Activated T-helper 1 cell treated with Interleukin-2 at 50 U/mL for 16 hours (primary cell): ENCODE measurements at places on chromosomes 16 and 17.

- DNase-seq = no peak
Observed at GRCh38 chr17:36153895-36154610, 22.4 kb downstream of the TBC1D3B start.

GRCh38 chr17:41394254-41394996 is 3.0 kb downstream of the KRT31 start:
- no peak for DNase-seq

DNA sequence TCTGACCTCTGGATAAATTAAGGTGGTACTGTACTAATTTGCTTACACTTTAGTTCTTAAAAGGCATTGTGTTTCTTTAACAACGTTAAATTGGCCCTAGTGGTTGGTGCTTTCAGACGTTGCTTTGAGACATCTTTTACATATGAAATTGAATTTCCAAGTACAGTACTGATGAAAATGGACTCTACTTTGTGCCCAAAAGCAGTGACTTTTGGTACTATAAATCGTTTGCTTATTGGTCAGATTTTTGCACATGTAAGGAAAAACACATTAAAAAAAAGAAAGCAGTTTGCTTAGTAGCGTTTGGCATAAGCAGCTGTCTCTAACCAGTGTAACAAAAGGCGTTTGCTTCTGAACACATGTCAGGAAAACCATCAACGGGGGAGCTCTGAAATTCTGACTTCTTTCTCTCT is 139.6 kb downstream of the CDK5R1 start:
- no peak for DNase-seq

GRCh38 chr17:67015001-67015400 is 29.4 kb upstream of the CACNG1 start:
- no peak for DNase-seq

DNA sequence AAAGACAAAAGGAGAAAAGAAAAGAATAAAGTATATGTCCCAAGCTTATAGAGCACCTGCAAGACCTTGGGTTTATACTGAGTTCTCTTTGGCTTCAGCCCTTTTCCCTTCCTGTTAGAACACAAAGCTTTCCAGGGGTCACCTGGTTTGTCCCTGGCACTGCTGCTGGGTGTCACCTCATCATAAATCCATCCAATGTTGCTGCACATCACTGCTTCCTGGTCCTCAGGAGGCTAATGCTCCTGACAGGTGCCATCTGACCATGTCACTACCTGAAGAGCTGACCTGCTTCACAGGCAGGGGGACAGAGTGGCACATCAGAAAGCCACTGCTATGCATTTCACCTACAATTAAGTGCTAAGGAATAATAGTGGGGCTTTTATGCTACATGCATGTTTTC is 164.6 kb upstream of the ELAC2 start:
- no peak for DNase-seq

DNA sequence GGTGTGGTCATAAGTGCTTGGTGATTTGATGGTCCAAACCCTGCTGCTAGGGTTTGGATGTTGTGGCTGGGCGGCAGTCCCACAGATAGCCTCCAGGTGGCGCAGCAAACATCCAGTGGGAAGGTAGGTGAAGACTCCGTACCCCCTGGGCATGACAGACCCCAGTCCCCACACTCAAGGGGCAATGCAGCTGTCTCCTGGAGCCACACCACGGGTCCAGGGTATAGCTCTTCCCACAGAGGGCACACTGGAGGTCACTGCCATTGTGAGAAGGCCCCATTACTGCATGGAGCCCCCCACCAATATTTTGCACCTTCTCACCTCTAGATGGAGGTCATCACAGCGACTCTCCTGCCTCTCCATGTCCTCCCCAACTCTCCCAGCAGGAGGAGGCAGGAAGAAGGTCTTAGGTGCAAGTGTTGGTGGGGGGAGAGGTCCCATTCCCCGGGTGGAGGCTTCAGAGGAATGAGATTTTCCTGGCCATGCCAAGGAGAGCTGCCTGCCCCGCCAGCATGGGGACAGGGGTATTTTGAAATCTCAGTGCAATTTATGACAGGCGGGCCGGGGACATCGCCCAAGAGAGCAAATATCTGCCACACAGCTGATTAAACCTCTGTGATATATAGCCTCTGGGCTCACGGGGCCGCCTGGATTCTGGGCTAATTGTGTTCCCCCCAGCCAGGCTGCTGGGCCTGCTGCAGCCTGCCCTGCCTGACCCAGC is 17.1 kb upstream of the C17orf113 start:
- DNase-seq = peak; percentile 48

- DNase-seq = no peak
Observed at GRCh38 chr17:1940810-1941185, 84.3 kb downstream of the RTN4RL1 start.

DNA sequence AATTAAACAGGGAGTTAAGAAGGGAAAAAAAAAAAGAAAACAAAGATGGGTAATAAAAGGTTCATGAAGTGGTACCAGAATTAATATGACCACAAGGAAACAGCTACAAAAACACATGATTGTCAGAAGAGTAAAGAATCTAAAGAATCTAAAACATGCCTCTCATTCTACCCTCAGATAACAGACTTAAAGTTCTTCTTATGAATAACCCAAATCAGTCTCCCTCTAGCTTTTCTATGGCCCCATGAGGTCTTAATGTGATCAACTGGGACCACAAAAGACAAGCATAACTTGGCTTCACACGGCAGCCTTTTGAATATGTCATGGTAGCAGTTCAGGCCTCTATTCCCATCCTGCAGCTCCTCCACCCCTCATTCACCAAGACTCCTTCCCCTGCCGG is 6.9 kb downstream of the MYH10 start:
- no peak for DNase-seq

- no peak for DNase-seq
Observed at GRCh38 chr16:49578435-49579024, 204.9 kb downstream of the C16orf78 start.

GRCh38 chr16:5015351-5015750 is 18.4 kb downstream of the NAGPA start:
- no peak for DNase-seq

- no peak for DNase-seq
Observed at GRCh38 chr16:28009586-28010373, 53.7 kb downstream of the GSG1L start.

DNA sequence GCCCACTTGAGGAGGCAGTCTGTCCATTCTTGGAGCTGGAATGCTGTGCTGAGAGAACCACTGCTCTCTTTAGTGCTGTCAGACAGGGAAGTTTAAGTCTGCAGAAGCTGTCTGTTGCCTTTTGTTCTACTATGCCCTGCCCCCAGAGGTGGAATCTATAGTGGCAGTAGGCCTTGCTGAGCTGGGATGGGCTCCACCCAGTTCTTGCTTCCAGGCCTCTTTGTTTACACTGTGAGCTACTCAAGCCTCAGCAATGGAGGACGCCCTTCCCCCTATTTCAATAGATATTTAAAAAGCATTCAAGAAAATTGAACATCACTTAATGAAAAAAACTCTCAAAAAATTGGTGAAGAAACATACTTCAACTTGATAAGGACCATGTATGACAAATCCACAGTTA is 313.5 kb downstream of the PHKB start:
- DNase-seq = no peak

- no peak for DNase-seq
Observed at GRCh38 chr17:10286324-10286723, 86.5 kb downstream of the MYH13 start.

DNA sequence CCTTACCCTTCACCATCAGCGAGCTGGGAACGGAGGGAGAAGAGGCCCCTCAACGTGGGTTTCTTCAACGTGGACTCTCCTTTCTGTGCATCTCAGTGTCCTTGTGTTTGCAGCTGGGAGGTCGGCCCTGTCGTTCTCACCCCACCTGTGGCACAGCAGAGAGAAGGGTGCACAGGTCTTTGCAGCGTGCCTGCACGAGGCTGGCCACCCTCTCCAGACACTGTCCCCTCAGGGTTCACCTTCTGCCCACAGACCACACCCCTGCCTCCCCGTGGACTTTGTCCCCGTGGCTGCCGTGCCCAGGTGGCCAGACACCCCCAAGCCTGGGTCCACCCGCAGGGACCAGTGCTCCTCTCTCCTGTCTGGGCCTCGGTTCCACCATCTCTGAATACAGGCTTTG is 7.3 kb upstream of the WDR45B start:
- no peak for DNase-seq

- DNase-seq = no peak
Observed at GRCh38 chr16:84193480-84193879, 2.5 kb downstream of the ADAD2 start.

DNA sequence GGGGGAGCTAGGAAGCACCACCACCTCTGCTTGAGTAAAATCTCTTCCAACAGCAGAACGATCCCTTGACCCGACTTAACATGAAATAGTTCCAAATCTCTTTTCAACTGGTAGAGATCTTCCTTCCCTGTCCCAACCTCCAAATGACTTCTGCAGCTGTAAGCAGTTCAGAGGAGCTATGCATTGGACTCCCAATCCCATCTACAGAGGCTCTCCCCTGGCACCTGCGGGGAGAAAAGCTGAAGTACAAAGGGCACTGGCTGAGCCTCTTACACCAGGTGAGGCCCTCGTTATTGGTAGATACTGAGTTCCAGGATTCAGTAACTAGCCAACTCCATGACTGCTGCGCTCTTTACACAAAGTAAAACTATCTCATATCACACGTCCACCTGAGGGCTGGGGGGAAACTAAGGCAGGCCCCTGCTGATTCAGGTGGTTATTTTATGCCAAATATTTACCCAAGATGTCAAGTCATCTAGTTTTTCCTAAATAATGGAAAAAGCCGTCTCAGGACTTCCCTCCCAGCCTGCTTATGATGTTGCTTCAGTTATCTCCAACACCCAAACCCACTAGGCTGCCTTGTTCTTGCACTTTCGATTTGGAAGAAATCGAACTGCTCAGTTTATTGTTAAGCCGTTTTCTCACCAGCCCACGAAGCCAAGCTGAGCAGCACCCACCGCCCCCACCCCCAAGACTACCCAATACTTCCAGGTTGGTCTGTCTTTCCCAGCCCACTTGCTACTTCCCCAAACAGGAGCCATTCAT is 3.2 kb downstream of the ACTG1 start:
- no peak for DNase-seq

GRCh38 chr17:64148699-64149098 is 18.8 kb upstream of the ERN1 start:
- no peak for DNase-seq

- DNase-seq = no peak
Observed at GRCh38 chr17:31510308-31511194, 119.1 kb downstream of the RAB11FIP4 start.

DNA sequence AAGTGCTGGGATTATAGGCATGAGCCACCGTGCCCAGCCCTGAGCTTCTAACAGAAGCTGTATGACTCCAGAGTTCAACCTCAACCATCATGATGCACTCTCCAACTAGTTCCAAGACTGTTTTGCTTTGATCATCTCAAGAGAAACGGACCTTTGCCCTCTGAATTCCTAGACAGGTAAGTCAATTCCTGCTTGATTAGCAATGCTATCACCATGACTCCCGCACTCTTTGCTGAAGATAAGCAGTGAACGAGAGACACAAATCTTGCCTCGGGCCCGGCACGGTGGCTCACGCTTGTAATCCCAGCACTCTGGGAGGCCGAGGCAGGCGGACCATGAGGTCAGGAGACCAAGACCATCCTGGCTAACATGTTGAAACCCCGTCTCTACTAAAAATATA is 22.2 kb downstream of the ANKFY1 start:
- no peak for DNase-seq

- no peak for DNase-seq
Observed at GRCh38 chr17:74892974-74893911, at the start of gene FADS6. FADS6 (minus strand) TSS chr17:74893633; CDS start chr17:74893595, 38 bp downstream.

- no peak for DNase-seq
Observed at GRCh38 chr16:88066680-88067529, 115.7 kb downstream of the BANP start.

DNA sequence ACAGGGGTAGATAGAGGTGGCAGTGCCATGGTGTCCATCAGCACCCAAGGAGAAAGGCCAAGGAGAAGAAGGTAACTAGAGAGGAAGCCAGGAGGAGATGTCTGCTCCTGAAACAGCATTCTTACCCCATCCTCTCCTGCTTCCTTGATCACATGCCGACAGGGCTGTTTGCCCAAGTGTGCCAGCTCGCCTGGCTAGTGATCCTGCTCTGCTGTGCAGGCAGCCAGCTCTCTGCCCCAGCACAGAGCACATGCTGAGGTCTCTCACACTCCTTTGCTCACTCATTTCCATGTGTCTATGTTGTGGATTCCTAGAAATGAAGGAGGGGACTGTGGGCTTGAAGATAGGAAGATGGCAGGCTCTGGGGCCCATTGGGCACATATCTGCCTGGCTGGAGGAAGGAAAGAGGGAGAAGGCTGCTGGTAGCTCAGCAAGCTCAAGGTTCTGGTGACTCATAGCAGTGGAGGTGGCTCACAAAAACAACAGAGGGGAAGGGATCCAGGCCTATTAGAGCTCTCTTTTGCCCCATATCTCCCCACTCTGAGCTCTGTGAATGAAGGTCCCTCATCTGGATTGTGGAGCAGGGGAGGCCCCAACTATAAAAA is 54.3 kb downstream of the NEUROD2 start:
- no peak for DNase-seq

DNA sequence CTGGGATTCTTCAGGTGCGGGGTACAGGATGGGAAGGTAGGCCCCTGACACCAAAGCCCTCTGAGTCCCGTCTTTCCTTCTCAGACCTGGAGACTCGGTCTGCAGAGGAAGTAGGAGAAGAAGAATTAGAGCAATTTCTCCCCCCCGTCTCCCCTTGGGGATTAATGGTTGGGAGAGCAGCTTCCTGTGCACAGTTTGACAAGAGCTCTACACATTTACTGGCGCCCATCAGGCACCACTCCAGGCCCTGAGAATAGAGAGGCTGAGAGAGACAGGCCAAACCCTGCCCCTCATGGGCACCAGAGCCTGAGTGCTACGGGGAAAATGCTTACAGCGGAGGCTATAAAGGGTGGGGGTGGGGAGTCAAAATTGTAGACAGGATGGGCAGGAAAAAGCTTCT is 3.5 kb upstream of the C16orf74 start:
- no peak for DNase-seq

- DNase-seq = no peak
Observed at GRCh38 chr17:34656801-34657200, 77.4 kb downstream of the TMEM132E start.

DNA sequence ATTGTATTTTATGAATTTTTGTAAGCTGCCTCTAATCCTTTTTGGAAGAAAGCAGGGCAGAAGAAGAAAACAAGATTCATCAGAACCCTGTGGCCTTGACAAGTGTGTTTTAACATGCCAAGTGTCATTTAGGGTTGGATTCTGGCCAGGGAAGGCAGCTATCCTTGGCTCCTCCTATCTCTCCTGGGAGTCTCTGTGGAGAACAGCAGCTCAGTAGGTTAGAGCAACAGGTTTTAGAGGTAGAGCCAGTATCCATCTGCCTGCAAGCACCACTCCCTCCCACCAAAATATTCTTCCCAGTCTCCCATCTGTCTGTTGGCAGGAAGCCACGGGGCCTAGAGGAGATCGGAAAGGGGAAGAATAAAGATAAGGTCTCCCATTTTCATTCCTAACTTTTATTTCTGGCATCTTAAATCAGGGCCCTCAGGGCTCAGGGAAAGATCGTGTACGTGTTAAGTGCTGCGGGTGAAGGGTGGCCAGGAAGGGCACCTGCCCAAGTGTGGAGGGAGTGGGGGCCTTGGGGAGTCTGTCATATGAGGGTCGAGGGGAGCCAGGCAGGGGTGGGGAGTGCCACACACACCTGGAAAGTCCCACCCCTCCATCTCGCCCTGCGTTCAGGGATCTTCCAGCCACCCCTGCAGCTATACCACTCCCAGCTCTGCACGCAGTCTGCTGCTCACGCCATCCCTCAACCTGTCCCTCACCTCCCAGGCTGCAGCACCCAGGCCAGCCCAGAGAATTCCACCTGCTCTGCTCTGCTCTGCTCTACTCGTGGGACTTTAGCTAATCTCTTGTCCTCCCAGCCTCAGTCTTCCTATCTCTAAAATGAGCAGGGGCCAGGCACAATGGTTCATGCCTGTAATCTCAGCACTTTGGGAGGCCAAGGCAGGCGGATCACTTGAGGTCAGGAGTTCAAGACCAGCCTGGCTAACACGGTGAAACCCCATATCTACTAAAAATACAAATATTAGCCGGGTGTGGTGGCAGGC is 17.1 kb upstream of the CPSF4L start:
- no peak for DNase-seq
